ENCODE measurements at places on chromosomes 5 and 9.

GRCh38 chr5:116361171-116361967, 213.3 kb downstream of the SEMA6A start:
- DNase-seq = no peak

DNA sequence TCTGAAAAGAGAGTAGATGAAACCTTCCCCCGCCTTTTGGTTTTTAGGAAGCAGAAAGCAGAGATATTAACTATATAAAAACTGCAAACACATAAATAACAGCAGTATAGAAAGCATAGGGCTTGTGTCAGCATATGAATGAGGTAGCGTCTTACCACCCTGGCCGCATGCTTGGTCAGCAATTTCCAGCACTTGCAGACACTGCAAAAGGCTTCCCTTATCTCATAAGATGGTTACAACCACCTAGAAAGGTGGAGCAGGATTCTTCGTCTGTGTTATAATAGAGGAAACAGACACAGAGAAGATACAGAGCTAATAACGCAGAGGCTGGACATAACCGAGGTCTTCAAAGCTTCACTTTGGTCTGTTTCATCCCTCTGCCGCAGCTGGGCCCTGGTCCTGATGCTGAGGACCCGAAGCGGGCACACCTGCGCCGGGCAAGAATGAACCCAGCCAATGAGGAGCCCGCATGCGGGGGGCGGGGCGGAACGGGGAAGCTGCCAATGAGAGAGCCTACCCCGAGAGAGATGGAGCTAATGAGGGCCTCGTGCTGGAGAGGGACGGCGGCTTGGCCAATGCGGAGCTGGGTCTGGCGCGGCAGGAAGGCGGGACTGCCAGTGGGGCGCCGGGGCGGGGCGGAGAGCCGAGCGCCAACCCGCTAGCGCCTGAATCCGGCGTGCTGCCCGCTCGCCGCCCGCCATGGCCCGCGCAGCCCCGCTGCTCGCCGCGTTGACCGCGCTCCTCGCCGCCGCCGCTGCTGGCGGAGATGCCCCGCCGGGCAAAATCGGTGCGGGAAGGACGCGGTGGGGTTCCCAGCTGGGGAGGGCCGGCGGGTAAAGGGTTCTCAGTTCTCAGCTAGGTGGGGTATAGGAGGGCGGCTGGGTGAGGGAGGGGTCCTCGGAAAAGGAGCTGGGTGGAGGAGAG, at the start of gene PCYOX1L:
Gene PCYOX1L (plus strand): TSS at position 677 of the 924 bp plus-strand sequence. CDS start 23 bp downstream, at position 700.
- peak; percentile 95 for DNase-seq

DNA sequence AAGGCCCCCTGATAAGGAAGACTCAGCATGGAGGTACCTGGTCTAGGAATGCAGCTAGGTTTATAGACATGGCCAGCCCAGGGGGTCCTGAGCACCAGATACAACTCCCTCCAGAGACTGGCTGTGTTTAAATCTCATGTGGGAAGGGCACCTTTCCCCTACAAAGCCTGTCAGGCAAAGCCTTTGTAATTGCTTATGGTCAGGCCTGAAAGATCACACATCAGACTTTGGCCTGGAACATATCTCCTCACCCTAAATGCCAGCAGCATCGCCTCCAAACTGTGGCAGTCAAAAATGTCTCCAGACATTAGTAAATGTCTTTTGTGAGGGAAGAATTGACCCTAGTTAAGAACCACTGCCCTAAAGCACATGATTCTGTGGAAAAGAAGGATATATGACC, 51.6 kb upstream of the MACIR start:
- DNase-seq = no peak

DNA sequence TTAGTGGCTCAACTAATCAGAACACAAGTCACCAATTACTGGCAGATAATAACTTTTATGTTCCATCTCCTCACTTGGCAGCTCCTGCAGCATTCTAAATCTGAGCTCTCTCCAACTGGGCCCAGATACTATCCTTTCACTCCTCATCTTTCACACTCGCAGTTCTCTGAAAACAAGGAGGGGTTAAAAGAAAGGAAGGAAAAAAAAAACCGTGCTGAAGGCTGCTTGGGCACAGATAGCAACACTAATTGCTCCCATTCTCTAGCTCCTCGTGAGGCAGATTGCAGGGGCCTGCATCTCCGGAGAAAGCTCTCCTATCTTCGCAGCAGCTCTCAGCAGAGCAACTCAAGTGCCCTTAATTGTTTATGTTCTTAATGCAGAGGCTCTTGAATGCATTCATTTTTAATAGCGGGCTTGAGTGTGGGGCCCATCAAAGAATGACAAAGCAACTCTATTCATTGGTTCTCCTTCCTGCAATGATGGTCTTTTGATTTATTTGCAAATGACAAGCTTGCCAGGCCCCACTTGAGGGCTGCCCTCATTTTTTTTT, 23.9 kb downstream of the TLE1 start:
- DNase-seq = no peak

DNA sequence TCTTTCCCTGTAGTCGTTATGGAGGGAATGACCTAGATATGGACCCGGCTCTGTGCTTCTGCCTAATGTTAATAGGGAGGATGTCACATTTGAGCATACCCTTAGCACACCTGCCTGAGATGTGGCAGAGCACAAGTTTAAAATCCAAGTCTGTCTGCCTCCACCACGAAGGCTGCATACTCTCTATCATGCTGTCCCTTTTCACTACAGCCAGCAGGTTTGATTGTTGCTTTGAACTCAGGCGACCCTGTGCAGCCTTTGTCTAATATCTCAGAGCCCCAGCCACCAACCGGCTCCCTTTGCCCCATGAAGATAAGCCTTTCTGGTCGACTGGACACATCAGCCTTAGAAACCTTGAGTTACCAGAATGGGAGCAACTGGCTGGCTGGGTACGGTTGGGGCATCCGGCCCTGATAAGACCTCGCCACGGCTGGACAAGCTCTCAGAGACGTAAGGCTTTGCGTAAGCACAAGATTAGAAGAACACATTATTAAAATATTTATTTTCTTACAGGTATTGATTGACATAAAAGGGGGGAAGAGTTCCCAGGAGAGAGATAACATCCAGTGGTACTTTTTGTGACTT, 222.0 kb upstream of the TRIM32 start:
- no peak for DNase-seq

DNA sequence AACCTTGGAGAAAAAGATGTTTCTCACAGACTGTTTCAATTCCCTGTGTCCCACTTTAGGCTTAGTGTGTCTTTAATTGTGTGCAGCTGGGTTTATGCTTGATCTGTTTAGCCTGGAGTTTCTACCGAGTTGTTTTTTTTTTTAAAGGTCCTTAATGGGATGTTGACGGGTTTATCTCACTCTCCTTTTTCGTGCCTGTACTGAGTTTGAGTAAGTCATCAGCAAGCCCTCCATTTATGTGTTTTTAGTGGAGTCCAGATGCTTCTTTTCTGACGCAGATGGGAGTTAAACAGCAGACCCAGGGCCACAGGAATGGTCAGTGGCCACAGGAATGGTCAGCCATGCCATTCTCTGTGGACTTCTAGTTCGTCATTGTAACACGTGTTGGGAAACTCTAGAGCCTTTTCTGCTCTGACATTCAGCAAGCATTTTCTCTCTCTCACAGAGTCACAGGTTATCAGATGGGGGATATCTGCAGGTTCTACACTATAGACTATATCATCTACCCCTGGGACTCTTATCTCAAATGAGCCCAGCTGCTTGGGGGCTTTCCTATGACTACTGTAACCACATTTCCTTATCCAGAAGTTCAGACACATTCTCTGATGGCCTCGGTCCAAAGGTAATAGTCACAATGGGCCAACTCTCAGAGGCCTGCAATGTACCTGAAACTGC, 190.5 kb downstream of the TTLL11 start:
- DNase-seq = no peak

GRCh38 chr5:45862763-45863162, 166.6 kb upstream of the HCN1 start:
- no peak for DNase-seq

GRCh38 chr9:95225076-95225725, 92.3 kb downstream of the FANCC start:
- DNase-seq = no peak

GRCh38 chr5:36870399-36871040, 6.0 kb upstream of the NIPBL start:
- DNase-seq = no peak

GRCh38 chr5:173637340-173637739, 20.9 kb upstream of the BOD1 start:
- no peak for DNase-seq

GRCh38 chr5:120016717-120017382, 387.5 kb downstream of the FAM170A start:
- no peak for DNase-seq

GRCh38 chr9:19442240-19442639, 33.4 kb downstream of the ACER2 start:
- no peak for DNase-seq

- no peak for DNase-seq
Measured at GRCh38 chr9:35710818-35711500, 21.0 kb downstream of the TLN1 start.

GRCh38 chr5:62082370-62082801, 223.6 kb upstream of the KIF2A start:
- no peak for DNase-seq

- peak; percentile 83 for DNase-seq
Measured at GRCh38 chr9:108934323-108934893, at the start of gene ABITRAM. ABITRAM (plus strand) TSS chr9:108934400; CDS start chr9:108934487, 87 bp downstream.

DNA sequence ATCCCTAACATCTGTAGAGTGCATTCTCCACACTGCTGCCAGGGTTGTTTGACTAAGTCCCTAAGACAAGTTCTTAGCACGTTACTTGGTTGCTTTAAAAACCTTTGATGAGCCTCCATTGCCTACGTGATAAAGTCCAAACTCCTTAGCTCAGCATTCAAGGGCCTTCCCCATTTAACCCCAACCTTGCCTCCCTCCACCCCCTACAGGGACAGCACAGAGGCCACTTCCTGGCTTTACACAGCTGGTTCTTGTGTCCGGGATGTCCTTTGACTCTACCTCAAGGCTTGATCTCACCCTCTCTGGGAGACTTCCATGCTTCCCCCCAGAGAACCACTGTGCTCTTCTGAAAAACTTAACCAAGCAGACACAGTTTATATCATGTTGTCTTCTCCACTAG, 29.4 kb downstream of the FAM240B start:
- DNase-seq = no peak

DNA sequence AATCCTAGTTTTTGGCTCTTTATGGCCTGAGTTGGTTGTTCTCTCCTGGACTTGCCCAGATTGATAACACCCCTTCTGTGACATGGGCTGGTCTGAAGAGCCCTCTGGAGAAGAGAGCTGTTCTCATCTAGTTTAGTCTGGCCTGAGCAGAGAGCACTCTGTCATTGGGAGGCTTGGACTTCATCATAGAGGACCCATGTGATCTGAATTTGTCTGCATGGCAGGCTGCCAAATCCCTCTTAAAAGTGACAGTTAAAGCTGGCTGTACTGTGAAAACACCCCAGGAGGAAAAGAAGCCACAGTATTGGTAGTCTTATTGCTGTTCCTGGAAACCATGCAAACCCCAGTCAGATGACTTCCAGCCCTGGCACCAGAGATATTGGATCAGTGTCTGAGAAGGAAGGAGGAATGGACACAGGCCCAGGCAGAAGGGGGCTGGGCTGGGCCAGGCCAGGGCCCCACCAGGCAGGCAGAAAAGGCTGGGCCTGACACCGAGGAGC, 3.7 kb upstream of the WDR31 start:
- no peak for DNase-seq

GRCh38 chr9:19488721-19489120, 79.9 kb downstream of the ACER2 start:
- DNase-seq = no peak

DNA sequence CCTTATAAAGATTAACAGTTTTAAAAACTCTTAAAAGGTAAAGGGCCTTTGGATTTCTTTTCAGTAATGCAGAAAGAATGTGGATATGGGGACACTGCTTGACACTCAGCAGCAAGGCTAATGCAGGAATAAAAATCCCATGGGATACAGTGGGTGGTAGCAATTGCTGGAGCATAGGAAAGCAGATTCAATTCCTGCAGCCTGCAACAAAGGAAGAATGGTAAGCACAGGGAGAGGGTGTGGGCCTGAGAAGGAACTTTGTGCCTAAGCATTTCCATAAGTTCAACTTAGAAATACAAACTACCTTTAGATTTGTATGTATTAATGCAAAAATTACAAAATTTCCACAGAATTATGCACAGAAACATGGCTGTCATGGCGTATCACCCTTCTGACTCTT, 65.8 kb upstream of the CDK5RAP2 start:
- DNase-seq = no peak

DNA sequence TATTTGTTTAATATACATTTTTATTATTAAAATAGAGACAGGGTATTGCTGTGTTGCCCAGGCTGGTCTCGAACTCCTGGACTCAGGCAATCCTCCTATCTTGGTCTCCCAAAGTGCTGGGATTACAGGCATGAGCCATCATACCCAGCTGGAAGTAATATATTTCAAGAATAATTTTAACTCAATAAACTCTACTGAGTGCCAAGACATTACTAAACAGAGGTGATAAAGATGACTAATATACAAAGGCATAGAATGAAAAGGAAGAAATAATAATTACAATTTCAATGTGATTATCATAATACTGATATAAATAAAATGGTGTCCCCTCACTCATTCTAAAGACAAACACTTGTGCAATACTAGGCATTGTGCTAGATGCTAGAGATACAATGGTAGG, 13.9 kb downstream of the GOLPH3 start:
- no peak for DNase-seq

- DNase-seq = no peak
Measured at GRCh38 chr9:136328011-136328621, 777 bp downstream of the GPSM1 start.

- DNase-seq = no peak
Measured at GRCh38 chr9:24413651-24414050, 132.0 kb downstream of the IZUMO3 start.

GRCh38 chr9:77714077-77714549, 66.0 kb upstream of the GNA14 start:
- no peak for DNase-seq

DNA sequence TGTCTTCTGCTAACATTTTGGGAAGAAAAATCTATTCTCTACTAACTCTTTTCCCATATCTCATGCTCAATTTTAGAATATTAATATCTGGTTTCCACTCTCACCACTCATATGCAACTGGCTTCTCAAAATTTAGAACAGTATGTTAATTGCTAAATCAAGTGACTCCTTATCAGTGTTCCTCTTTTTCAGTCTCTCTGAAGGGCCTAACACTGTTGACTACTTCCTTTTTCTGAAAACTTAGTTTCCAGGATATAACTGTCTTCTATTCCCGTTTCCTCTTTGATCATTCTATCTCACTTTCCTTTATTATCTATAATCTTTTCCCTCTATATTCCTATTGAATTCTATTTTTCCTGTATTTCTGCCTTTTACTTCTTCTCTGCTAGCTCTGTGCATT, 1717.2 kb upstream of the C9orf72 start:
- DNase-seq = no peak

DNA sequence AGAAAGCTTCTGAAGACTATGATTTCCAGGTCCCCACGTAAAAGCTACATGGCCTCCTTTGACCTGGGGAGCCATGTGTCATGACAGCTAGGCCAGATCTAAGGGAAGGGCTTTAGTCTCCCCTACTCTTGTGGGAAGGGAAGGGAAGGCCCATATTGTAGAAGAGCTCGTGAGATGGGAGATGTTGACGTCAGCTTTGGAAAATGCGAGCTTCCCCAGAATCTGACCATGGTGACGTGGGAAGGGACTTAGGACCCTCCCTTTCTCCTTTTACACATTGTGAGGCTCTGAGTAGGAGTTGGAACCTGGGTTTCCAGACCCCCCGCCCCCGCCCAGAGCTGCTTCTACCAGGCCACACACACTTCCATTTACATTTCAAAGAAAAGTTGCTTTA, 165.5 kb downstream of the SYK start:
- no peak for DNase-seq

GRCh38 chr5:150487199-150488061, 20.5 kb upstream of the NDST1 start:
- no peak for DNase-seq

GRCh38 chr5:117183326-117183725, 608.7 kb upstream of the SEMA6A start:
- DNase-seq = no peak

GRCh38 chr9:92504881-92505280, 22.6 kb upstream of the ASPN start:
- no peak for DNase-seq

Data from activated CD4-positive, CD25-positive, alpha-beta regulatory T cell (primary cell).